Activated T-helper 9 cell treated with anti-CD3 and anti-CD28 coated beads, Interleukin-2, amount 50 U/mL, for 16 hours (primary cell): ENCODE measurements at places on chromosomes 2 and 18.

GRCh38 chr2:126634273-126634861, 21.6 kb upstream of the GYPC start:
- DNase-seq = no peak

DNA sequence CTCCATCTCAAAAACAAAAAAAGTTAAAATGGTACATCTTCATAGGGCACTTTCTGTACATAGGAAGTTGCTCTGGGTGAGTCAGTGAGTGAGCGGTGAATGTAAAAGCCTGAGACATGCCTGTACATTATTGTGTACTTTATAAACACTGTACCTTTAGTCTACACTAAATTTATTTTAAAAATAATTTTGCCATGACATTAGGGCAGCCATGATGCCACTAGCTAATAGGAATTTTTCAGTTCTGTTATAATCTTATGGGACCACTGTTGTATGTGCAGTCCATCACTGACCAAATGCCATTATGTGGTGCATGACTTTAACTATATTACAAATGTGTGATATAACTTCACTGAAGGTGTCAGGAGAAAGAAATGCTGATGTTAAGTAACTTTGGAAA, 11.0 kb upstream of the TXNDC2 start:
- no peak for DNase-seq

DNA sequence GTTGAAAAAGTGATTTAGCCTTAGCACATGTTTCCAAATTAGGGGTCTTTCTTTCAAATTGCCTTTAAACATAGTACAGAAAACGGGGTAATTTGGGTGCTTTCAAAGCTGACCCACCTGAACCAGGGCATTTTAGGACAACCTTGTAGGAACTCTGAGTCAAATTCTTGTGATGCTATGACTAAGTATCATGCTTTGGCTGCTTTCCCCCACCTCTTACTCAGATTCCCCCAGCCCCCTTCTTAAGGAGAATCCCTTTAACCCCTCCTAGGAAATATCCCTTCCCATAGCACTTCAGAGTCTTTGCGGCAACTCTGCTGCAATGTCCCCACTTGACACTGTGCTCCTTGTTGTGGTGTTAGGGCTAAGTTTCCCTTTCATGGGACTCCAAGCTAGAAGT, 18.6 kb upstream of the KLF7 start:
- DNase-seq = no peak

GRCh38 chr2:129276978-129277584, 702.4 kb upstream of the RAB6C start:
- DNase-seq = no peak

DNA sequence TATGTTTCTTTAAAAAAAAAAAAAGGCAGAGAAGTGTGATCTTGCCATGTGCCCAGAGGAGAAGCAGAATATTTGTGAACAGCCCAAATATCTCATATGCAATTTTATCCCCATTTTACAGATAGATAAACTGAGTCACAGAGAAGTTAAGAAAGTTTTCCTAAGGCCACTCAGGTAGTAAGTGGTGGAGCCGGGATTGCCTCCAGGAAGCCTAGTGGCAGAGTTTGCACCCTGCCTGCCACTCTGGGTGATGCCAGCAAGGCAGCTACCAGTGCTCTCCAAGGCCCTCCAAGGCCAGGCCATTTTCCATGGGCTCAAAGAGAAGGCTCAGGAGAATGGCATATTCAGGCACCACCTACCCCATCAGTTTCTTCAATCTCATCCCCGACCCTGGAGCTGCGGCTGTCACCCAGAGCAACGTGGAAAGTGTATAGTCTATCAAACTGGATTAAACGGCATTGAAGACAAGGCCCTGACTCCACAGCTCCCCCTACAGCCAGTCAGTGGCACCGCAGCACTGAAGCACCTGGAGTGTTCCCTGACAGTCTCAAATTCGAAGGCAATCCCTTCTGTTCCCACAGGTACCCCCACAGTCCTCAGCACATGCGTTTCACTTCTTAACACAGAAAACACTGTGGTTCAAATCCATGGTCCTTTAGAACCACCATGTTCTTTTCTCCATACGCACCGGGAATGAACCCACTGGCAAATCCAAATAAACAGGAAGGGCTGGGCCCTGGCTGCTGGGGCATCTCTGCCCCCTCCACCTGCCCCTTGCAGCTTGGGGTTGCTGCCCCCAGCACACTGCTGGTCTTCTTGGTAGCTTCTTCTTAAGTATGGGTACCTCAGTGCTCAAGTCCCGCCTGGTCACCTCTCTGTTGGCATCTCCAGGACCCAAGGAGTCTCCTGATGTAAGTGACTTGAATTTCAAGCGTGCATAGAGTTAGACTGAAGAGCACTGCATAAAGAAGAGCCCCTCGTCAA, 175.3 kb downstream of the INHBB start:
- DNase-seq = no peak
